ENCODE measurements at places on chromosomes 3 and 15.

- DNase-seq: no peak
Measured at GRCh38 chr15:49467746-49468480, 44.9 kb downstream of the FGF7 start.

GRCh38 chr15:49145651-49146609, 9.5 kb downstream of the COPS2 start:
- peak; percentile 11 for DNase-seq

- no peak for DNase-seq
Measured at GRCh38 chr3:119184796-119185570, 11.6 kb downstream of the UPK1B start.

DNA sequence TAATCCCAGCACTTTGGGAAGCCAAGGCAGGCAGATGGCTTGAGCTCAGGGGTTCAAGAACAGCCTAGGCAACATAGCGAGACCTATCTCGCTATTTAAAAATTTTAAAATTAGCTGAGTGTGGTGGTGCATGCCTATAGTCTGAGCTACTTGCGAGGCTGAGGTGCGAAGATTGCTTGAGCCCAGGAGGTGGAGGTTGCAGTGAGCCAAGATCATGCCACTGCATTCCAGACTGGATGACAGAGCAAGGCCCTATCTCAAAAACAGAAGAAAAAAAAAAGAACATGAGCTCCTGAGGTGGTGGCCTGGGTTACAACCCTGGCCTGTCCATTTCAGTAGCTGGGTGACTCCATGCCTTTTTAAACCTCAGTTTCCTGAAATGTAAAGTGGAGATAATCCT, 7.2 kb downstream of the DNASE1L3 start:
- DNase-seq: no peak

- DNase-seq: no peak
Measured at GRCh38 chr15:88029696-88030095, 226.8 kb downstream of the NTRK3 start.

- no peak for DNase-seq
Measured at GRCh38 chr15:29142129-29142747, 127.4 kb downstream of the NSMCE3 start.
